Glutamatergic neuron (in vitro differentiated cells): ENCODE measurements at places on chromosomes 12 and 14. TPM values are rescaled to one million over a fixed set of nuclear protein-coding genes. Genes with fewer than 3 reads are reported as not detected.

IL25 gene
- total RNA-seq, result not detected

POTEM gene
- not detected for total RNA-seq

NTN4 gene
- 0.59 TPM for total RNA-seq

DDX54 gene
- total RNA-seq, result 16.9 TPM

NID2 gene
- 2.6 TPM for total RNA-seq

BHLHE41 gene
- total RNA-seq, result 3.6 TPM

SAV1 gene
- total RNA-seq, result 11.6 TPM

CIROP gene
- total RNA-seq, result not detected

RHOJ gene
- total RNA-seq, result not detected

HPD gene
- total RNA-seq, result not detected

LTBP2 gene
- total RNA-seq, result 1.2 TPM

ZFHX2 gene
- total RNA-seq, result 39.1 TPM

RPL6 gene
- total RNA-seq, result 967 TPM

KRT76 gene
- total RNA-seq, result not detected

JDP2 gene
- 5.7 TPM for total RNA-seq

IFNG-AS1 gene
- not detected for total RNA-seq
